ENCODE measurements at places on chromosomes 2 and 18.

- no peak for DNase-seq
Measured at GRCh38 chr2:86017901-86018896, 87.5 kb downstream of the POLR1A start.

- DNase-seq, result no peak
Measured at GRCh38 chr2:163182764-163183354, 344.3 kb upstream of the KCNH7 start.

- DNase-seq, result no peak
Measured at GRCh38 chr2:142010477-142011270, 120.1 kb downstream of the LRP1B start.

DNA sequence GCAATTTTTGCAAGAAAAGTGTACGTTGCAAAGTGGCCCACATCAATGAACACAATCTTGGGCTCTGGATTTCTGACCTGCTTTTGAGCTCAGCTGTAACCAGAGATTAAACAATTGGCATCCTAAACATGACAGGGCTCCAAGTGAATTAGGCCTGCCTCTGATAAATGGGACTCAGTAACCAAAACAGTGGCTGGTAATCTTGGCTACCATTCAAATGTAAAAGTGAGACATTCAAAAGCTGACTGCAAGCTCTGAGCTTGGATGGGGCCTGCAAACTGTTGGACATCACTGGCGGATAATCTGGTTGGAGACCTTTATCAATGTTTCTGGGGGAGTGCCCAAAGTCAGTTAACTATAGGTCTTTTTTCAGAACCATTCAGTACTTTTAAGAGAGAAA, 160.7 kb downstream of the RAB3GAP1 start:
- no peak for DNase-seq

- no peak for DNase-seq
Measured at GRCh38 chr2:88709181-88709631, 17.7 kb downstream of the RPIA start.

GRCh38 chr2:42823744-42824453, 31.5 kb upstream of the HAAO start:
- DNase-seq, result no peak

GRCh38 chr2:72649810-72650209, 176.0 kb downstream of the EXOC6B start:
- DNase-seq, result no peak

GRCh38 chr2:156883804-156884203, 373.7 kb upstream of the GALNT5 start:
- DNase-seq, result no peak

- no peak for DNase-seq
Measured at GRCh38 chr2:202072226-202072625, 829 bp upstream of the KIAA2012 start.

DNA sequence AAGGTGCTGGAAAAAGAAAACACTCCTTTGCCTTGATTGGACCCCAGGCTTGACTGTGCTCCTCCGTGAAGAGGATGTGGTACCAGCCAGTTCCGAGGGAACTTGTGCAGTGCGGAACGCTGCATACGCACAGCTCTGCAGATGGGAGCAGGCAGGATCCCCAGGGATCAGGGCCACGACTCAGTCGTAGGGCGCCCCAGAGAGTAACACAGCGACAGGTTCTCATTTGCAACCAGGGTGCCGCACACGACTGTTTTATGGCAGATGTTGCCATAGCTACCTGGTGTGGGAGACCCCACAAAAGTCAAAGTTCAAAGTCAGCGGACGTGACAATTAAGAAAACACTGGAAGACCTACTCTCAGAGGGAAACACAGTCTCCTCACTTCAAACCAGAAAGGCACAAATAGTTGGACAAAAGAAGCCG, 779 bp downstream of the MALL start:
- no peak for DNase-seq

- DNase-seq, result no peak
Measured at GRCh38 chr2:74534411-74534810, 4.7 kb downstream of the HTRA2 start.

DNA sequence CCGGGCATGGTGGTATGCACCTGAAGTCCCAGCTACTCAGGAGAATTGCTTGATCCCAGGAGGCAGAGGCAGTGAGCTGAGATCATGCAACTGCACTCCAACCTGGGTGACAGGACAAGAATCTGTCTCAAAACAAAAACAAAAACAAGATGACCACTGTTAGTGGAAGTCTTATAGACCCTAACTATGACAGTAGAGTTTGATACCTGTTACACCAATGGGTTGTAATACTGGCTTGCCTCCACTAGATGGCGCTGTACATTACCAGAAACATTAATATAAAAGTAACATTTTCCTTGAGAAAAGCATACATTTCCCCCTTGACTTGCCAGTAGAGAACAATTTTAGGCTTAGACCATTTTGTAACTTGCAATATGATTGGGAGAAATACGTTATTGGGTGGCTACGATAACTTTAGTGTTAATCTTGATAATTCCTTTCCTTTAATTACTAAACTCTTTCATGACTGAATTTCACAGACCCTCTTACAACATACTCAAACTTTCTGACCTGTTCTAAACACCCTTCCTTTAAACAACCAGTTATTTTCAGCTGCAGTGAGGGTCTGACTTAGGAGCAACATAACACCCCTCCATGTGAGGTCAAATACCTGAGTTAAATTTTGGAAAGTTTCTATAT, 19.5 kb downstream of the SLC25A52 start:
- DNase-seq, result peak; percentile 21

GRCh38 chr18:38369772-38370690, 804.4 kb upstream of the CELF4 start:
- DNase-seq, result no peak

DNA sequence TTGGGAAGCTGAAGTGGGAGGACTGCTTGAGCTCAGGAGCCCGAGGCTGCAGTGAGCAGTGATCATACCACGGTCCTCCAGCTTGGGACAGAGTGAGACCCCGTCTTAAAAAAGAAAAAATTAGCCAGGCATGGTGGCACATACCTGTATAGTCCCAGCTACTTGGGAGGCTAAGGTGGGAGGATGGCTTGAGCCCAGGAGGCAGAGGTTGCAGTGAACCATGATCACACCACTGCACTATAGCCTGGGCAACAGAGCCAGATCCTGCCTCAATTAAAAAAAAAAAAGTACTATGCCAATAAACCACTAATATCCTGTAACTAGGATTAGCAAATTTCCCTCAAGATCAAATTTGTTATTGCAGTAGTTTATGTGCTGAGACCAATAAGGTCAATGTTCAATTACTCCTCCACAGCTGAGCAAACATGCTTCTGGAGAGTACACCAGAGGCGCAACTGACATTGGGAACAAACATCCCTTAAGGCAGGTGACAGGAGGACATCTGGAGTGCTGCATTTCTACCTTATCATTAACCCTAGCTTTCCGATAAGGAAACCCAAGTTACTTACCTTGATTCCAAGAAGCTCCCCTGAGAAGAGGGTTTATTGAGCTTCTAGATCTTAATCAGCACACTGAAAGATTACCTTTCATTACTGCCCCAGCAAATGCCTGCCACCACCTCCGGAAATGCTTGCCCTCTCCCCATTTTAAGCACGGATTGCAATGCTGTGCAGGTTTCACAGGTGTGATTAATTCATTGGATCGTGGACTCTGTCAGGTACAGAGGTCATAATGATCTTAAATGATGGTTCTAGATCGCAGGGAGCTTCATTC, 26.2 kb downstream of the MGAT4A start:
- no peak for DNase-seq

DNA sequence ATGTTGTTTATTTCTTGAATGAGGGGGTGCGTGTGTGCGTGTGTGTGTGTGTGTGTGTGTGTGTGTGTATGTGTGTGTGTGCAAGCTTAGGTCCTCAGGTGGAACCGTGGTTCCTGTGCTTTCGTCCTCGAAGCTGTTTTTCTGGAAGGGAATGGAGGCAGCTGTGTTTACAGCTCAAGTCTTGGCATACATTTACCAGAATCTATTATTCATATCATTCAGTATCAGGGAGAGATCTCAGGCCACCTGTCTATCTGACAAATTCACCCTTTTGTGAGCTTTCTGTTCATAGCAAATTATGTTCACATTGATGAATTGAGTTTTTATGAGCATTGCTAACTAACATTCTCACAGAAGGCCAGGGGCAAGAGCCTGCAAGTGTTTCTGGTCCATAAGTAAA, 550.4 kb downstream of the ARHGAP15 start:
- no peak for DNase-seq

DNA sequence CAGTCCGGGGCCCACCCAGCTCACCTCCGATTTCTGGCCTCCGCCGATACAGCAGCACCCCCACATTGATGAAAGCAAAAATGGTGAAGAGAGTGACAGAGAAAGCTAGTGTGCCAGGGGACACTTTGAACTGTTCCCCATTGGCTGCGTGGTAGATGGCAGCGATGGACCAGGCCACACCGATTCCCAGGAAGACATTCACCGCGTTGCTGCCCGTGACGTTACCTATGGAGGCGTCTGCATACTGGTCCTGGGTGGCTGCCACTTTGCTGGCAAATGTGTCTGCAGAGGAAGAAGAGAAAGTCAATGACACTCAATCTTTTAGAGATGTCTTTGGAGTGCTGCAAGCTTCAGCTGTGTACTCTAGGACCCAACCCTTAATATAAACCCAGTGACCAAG, 336.3 kb upstream of the THUMPD2 start:
- DNase-seq, result no peak

DNA sequence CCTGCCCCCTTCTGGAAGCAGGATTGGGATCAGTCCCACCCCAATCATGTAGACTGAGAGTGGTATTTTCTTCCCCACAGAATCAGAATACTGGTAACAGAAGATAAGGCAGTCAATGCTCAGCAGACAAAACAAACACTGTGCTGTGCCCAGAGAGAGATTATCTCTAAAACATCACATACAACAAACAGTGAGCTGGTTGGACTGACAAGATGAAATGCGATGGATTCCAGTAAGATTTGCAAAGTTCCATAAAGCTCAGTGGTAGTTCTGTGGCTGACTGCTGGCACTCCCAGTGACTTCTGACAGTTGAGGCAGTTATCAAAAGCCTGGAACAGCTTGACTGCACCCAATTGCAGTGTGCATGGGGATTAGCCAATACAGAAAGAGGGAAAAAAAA, 311.5 kb upstream of the MGAT5 start:
- no peak for DNase-seq

DNA sequence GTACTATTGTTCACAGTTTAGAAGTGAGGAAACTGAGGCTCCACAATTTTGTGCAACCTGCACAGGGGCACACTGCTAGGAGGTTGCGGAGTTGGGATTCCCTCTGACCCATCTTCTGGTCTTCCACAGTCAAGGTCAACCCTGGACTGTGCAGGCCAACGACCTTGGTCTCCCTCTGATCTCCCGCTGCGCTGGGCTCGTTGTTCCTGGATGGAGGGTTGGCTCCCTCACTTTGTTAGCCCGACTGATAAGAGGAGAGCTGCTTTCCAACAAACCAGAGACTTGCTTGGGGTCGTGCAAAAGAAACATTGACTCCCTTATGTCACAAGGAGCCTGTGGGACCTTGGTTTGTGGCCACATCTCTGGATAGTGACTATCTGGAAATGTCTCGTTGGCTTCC, 187.6 kb downstream of the MYCN start:
- no peak for DNase-seq

DNA sequence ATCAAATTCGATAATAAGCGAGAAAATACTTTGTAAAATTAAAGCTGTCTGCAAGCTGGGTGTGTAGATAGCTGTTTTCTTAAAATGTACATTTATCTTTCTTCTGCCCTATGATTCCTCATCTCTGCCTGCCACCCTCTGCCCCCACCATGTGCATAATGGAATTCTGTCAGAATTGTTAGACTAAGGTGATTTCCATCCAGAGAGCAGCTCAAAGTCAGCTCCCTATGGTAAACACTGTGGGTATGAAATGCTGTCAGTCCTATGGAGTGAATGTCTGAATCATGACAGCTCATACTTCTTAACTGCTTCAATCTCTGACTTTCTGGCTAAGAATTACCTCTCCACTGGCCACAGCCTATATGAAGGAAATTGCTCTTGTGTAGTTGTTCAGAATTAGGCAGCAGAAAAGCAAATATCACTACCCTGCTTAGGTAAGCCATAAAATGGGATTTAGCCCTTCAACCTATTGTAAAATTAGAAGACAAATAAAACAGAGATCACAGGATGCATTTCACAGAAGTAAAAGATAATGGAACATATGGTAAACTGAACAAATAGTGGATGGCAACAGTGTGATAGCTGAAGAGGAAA, 137.7 kb downstream of the CD8B2 start:
- no peak for DNase-seq

- no peak for DNase-seq
Measured at GRCh38 chr18:50306944-50307343, 19.5 kb upstream of the CXXC1 start.

DNA sequence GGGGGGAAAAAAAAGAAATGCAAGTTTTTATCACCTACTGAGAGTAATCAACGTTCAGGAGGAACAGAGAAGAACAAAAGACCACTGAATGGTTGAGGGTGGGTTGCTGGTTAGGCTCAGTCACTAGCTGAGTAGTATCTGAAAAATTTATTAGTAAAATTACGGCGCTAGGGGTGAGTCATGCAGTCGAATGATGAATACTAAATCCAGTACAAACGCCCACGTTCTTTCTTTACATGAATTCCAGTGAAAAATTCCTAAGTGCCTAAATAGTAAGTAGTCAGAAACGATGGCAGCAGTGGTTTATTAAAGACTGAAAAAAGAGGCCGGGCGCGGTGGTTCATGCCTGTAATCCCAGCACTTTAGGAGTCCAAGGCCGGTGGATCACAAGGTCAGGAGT, 52.0 kb downstream of the TEKT4 start:
- no peak for DNase-seq

- no peak for DNase-seq
Measured at GRCh38 chr2:133991606-133992168, 262.2 kb upstream of the MGAT5 start.

DNA sequence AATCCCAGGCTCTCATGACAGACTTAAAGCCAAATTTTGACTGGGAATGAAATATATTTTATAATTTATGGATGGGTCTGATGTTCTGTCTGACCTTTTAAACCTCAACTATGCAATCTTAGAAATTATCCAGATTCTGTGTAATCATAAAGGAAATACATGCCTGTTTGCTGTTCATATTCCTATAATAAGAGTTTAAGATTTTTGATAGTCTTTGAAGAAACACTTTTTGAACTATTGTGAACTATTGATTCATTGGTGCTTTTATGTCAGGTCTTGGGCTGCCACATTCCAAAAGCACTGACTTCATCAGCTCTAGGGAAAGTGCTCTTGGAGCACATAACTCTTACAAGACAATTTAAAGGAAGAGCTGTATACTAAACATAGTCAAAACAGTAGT, 64.2 kb downstream of the CCDC150 start:
- DNase-seq, result no peak

- DNase-seq, result no peak
Measured at GRCh38 chr2:232333361-232334135, 45.0 kb upstream of the ALPP start.

- no peak for DNase-seq
Measured at GRCh38 chr2:171260471-171261424, 100.1 kb upstream of the TLK1 start.

GRCh38 chr18:58047556-58047882, 3.5 kb downstream of the NEDD4L start:
- no peak for DNase-seq

DNA sequence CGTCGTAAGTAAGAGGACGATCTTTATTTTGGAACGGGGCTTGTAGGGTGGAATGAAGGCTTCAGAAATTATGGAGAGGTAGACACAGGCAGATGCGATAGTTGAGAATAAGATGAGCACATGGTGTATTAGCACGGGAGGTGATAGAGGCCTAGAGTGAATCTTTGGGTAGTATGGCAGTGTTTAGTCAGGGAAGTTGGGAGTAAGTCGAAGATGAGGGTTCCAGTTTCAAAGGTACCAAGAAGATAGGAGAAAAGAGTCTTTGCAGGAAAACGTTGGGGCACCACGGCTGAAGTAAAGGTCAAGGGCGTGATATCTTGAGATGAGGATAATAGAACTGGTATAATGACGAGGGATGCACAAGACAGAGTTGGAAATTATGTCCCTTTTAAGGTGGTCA, 654 bp downstream of the PIK3C3 start:
- no peak for DNase-seq
